Fibroblast of the aortic adventitia (primary cell): ENCODE measurements at places on chromosomes 11 and 22. TPM values are rescaled to one million over a fixed set of nuclear protein-coding genes. Genes with fewer than 3 reads are reported as not detected.

Gene CCDC73
- not detected in 2 replicates for total RNA-seq

Gene VPREB3
- total RNA-seq = not detected in 2 replicates

Gene RASL10A
- total RNA-seq = not detected in 2 replicates

Gene OR5B21
- total RNA-seq = not detected in 2 replicates

Gene PRR5L
- total RNA-seq = 0.54 and 20.8 TPM in 2 replicates

Gene FBLN1
- 335 and 561 TPM in 2 replicates for total RNA-seq

Gene OR10S1
- not detected in 2 replicates for total RNA-seq

Gene OR6T1
- not detected in 2 replicates for total RNA-seq

Gene VSIG2
- total RNA-seq = not detected in 2 replicates

Gene CPSF7
- 26.6 and 33.8 TPM in 2 replicates for total RNA-seq

Gene POU2AF1
- total RNA-seq = not detected in 2 replicates

Gene LAYN
- 34.2 and 48.7 TPM in 2 replicates for total RNA-seq

Gene PIK3IP1
- 13.2 and 191 TPM in 2 replicates for total RNA-seq
